ENCODE measurements at places on chromosomes 5 and 9. TPM values are rescaled to one million over a fixed set of nuclear protein-coding genes. Genes with fewer than 3 reads are reported as not detected.

GRCh38 chr5:140112685-140113179 is 1.2 kb upstream of the PURA start:
- DNase-seq = no peak

GRCh38 chr5:9094582-9094981 is 451.3 kb downstream of the SEMA5A start:
- DNase-seq = no peak

DNA sequence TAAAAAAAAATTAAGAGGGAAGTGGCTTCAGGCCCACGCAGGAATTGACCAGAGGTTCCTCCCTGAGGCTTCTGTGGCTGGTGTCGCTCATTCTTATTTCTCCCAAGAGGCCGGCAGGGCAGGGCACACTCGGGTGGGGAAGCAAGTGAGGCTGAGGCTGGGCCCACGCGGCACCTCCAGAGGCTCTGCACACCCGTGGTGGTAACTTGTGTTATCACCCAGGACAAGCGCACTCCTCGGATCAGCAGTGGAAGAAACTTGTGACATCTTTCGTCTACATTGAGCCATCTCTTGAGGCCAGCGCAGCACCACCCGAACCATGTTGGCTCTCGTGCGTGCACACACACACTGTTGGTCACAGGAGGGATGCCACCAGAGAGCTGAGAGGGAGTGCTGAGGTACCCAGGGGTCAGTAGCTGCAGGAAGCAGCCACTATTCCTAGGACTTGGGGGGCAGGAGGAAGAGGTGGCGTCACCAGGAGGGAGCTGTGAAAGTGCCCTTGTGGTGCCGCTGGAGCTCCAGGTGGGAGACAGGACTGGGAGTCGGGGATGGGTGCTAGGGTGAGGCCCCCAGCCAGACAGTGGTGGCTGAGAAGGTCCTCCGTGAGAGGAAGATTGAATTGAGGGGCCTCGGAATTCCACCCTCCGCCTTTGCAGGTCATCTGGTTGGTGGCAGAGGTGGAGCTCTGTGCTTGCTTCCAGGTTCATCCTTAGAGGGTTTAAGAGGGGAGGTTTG is 6.4 kb downstream of the NDUFS6 start:
- DNase-seq = no peak

GRCh38 chr9:116209414-116210116 is 56.0 kb downstream of the PAPPA start:
- no peak for DNase-seq

DNA sequence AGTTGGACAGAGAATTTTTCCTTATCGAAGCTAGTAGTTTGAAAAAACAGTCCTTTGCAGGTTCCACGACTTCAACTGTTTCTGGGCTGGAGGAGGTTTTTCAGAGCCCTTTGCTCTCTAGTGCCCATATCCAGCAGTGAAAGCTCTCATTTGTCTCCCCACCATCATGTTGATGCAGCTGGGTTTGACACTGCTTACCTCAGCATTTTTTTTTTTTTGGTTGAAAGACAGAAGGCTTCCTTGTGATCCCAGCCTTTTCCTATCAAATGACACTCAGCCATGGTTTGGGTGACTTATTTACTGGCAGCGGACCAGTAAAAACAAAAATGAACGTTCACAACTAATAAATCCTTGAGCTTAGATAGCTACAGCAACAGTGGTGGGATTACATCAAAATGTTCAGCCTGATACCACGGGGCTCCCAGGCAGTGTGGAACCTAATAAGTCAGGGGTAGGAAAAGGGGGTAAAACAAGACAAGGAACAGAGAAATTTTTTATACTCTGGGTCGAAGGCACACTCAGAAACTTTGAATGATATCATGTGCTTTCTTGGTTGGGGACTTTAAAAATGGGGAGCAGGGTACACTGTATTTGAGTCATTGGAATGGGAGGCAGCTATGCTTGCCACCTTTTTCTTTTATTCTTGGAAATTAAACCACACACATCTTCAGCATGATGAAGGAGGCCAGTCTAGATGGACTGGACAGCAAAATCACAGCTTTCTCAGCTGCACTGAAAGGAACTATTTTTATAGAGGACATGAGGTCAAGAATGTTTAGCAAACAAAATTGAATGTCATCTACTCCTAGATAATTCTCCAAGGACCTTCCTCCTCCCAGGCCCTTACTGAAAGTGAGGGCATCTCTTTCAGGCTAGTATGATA is 308.9 kb upstream of the MPDZ start:
- no peak for DNase-seq

DNA sequence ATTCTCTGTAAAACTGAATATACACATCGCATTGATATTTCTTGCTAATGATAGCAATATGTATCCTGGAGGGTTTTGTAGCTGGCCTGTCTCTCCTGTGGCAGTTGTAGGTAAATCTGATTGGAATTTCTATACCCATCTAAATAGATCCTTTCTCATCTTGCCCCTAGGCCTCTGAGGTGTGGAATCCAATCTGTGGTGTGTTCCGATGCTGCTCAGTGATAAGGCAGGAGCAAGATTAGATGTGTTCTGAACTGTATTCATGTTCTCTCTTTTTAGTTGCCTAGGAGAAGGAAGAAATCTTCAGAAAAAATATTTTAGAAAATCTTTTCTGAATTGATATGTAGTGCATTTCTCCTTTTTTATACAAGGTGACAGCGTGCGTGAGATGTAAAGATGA is 507.5 kb downstream of the NR2F1-AS1 start:
- no peak for DNase-seq

- DNase-seq = no peak
These were observed 211.4 kb upstream of the FTMT start for GRCh38 chr5:121640298-121640697.

DNA sequence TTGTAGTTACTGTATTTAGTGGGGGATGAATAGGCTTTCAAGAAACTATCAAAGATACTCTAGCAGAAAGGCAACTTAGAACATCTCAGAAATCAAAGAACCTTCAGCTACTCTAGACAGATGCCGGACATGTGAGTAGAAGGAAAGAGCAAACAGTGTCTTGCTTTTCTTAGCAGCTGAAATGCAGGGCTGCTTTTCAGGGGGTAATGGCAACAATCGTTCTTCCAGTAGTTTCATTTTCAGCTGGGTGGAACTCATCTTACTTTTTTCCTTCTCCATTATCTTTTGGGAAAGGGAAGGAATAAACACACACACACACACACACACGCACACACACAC is 281.6 kb downstream of the CRB2 start:
- DNase-seq = no peak

- no peak for DNase-seq
These were observed 3.5 kb upstream of the PHYHD1 start for GRCh38 chr9:128917151-128917849.

DNA sequence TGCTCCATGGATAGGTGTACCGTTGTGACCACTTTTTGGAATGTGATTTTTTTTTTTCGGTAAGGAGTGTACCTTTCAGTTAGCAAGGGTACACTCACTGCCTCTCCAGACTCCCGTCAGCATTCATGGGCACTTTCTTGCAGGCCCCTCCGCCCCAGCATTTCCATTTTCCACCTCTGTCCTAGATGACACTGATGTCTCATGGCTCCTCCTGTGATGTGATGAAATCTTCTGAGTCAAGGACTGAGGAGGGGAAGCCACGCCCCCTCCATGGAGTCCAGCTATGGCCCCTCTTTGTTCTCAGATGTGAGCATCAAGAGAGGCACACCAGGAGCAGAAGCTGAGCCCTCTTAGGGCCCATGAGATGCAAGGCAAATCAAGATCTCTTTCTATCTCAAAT is 61.8 kb downstream of the CTSL start:
- no peak for DNase-seq

- DNase-seq = no peak
These were observed at the start of gene HK3 for GRCh38 chr5:176899296-176899891. Gene HK3 (minus strand): TSS chr5:176899346. CDS start chr5:176896159, 3,187 bp downstream.

DNA sequence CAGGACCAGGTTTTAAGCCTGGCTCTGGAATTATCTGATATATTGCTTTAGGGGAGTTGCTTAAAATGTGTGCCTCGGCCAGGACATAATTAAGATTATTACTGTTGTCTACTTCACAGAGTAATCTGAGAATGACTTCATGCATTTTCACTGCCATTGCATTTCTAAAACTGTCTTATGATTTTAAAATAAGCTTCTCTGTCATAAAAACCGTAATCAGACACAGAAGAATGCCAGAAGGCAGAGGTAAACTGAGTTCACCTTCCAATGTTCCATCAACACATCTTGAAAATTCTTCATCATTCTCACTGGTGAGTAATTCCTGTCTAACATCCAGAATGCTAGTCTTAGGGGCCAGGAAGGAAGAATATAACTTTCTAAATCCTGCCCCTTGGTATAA is 47.1 kb downstream of the ISOC1 start:
- DNase-seq = no peak

- DNase-seq = no peak
These were observed 160.2 kb downstream of the FAM170A start for GRCh38 chr5:119789406-119790117.

DNA sequence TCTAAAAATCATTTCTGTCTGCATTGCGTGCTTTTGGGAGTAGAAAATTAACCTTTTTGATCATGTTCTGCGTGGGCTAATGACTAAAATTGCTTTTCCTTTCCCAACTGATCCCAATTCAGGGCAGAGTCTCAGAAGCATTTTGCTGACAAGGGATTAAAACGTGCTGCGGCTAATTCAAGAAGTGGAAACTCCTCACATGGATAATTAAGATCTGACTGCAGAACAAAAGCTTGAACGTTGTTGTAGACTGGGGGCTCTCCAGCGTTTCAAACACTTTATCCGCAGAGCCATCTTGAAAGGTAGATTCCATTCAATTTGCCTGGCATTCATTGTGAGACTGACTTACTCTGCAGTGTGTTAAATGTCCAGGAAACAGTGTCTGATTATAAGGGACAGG is 485.3 kb upstream of the DMAC1 start:
- no peak for DNase-seq

DNA sequence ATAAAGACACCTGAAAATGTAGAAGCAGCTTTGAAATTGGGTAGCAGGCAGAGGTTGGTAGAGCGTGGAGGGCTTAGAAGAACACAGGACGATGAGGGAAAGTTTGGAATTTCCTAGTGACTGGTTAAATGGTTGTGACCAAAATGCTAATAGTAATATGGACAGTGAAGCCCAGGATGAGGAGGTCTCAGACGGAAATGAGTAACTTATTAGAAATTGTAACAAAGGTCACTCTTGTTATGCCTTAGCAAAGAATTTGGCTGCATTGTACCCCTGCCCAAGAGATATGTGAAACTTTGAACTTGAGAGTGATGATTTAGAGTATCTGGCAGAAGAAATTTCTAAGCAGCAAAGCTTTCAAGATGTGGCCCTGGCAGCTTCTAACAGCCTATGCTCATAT is 382.5 kb downstream of the KCNN2 start:
- no peak for DNase-seq

GRCh38 chr5:6743161-6743560 is 29.9 kb downstream of the TENT4A start:
- DNase-seq = no peak

GRCh38 chr5:149313151-149313841 is 32.0 kb upstream of the GRPEL2 start:
- no peak for DNase-seq

DNA sequence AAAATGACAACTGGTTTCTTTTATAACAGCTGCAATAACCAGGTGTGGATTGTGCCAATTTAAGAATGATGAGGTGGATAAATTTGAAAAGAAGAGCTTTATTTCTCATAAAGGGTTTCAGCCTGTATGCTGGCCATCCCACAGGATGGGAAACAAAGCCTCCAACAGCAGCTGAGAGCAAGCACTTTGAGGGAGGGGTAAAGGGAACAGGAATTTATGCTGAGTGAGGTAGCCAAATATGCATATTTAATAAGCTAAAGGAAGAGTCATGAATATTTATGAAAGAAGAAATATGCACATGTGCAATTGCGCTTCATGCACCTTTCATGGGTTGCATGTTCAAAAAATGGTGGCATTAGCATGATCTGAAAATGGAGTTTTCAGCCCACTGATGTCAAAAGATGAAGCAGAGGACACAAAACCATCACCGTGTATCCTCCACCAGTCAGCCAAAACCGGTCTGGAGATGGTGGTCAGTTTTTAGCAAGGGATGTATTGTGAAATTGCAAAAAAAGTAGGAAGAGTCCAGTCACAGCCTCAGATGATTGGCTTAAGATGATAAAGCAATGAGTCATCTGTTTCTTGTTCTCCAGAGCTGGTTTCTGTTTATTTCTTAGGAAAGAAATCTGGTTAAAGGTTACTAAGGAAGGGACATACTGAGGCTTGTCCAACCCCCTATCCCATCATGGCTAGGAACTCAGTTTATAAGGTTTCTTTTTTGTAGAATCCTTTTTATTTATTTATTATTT is 47.9 kb downstream of the DEPDC1B start:
- DNase-seq = no peak

- no peak for DNase-seq
These were observed 159.2 kb upstream of the RAI14 start for GRCh38 chr5:34496701-34497469.

DNA sequence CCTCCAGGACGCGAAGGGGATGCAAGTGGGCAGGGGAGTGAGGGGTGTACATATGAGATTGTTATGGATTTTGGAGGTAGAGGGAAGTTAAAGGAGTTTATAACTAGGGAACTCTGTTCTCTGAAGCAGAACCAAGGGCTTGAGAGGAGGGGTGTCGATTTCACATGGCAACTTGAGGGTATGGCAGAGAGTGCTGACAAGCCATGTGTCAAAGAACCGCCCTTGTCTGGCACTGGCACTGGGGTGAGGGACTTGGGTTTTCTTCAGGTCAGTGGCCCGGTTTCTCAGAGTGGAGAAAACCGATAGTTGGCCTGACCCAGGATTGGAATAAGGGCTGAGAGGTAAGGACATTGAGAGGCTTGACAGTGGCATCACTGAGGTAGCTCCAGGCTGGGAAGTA is 47.7 kb upstream of the TESK1 start:
- no peak for DNase-seq

DNA sequence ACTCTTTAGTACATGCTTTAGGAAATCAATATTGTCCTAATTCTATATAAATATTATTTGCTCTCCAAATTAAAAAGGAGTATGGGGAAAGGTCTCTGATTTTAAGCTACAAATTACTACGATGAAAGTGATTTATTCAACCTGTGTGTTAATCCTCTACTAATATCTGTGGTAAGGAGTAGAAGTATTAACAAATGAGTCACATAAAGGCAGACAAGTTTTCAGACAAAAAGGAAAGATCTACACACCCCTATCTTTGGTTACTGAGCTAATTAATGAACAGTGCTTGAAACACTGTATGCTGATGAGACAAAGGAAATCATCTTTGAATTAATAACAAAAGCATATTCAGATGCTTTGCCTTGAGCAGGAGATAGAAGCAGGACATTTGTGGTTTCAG is 15.9 kb downstream of the LOX start:
- DNase-seq = no peak

The NR5A1 gene
- total RNA-seq = not detected

The SPATA31D4 gene
- not detected for total RNA-seq

The FBP1 gene
- 2.2 TPM for total RNA-seq

The LPAR1 gene
- total RNA-seq = not detected

The KLF9 gene
- 84.0 TPM for total RNA-seq

The SPAAR gene
- not detected for total RNA-seq

The ADGRV1 gene
- total RNA-seq = 0.71 TPM

The RNF180 gene
- total RNA-seq = not detected

The PRDM9 gene
- not detected for total RNA-seq

The UGT3A1 gene
- not detected for total RNA-seq

The C9orf50 gene
- total RNA-seq = 0.19 TPM

The PCDHB12 gene
- not detected for total RNA-seq

The FAM200C gene
- total RNA-seq = not detected

The ZNF658 gene
- 1.2 TPM for total RNA-seq

The TRPM6 gene
- total RNA-seq = not detected

The PCA3 gene
- total RNA-seq = not detected

The HARS1 gene
- total RNA-seq = 70.2 TPM

The CFAP157 gene
- total RNA-seq = not detected

The ADGRD2 gene
- total RNA-seq = not detected

Data from CD8-positive, alpha-beta T cell (primary cell).